ENCODE measurements at places on chromosomes 13 and 19. TPM values are rescaled to one million over a fixed set of nuclear protein-coding genes. Genes with fewer than 3 reads are reported as not detected.

Gene TNFSF9
- 1.1 TPM for total RNA-seq

DNA sequence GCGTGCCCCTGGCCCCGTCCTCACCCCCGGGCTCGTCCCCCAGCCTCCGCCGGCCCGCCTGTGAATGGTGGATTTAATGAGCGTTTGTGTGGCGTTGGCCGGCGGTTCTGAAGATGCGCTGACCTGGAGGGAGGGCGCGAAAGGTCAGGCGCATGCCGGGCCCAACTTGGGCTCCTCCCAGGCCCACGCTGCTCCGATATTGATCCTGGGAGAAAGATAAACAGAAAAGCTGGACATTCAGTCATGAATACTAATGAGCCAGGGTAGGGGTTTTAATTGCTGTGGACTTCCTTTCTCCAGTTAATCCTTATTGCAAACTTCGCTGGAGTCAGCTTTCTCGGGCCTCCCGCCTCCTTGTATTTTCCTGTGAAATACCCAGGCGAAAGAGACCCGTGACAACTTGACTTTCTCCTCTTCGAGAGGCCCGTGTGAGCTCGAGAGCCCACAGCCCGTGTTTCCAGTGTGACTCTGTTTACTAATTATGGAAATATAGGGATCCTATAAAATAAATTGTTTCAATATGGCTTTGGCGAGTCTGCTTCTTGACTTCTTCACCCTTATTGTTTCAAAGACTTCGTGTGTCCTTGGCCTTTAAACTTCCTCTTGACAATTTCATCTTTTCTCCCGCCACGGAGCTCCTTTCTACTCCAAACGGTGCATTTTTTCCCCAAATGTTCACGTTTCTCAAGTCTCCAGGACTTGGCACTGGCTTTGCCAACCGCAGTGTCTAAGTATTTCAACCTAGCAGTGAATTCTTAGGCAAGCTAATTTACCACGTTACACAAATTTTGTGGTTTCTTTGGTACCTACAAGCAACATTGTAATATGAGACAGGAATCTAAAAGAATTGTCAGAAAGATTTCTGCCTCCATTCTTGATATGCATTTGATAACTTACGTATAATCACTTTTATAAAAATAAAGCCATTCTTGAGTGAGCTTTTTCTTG, 10.5 kb downstream of the ZIC2 start:
- H3K4me3 ChIP-seq = no peak overlapping the region
- peak; percentile 40 for DNase-seq
- H3K27ac ChIP-seq = no peak overlapping the region
- no peaks in the 10 kb centered on the region for H3K36me3 ChIP-seq

Gene APLP1
- 3.8 TPM for total RNA-seq

Gene TUBGCP3
- total RNA-seq = 33.2 TPM

- no peak for DNase-seq
- H3K36me3 ChIP-seq = no peaks in the 10 kb centered on the region
- no peak overlapping the region for H3K27ac ChIP-seq
Observed at GRCh38 chr13:90690458-90691080, 656.9 kb upstream of the MIR17HG start.

DNA sequence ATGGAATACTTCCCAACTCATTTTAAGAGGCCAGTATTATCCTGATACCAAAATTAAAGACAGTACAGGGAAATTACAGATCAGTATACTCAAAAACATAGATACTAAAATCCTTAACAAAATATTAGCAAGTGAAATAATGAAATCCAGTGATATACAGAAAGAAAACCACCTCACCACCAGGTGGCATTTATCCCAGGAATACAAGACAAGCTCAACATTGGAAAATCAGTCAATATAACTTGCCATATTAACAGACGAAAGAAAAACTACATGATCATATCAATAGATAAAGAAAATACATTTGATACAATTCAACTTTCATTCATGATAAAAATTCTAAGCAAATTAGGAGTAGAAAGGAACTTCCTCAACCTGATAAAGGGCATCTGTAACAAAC, 6.7 kb upstream of the GNA15 start:
- peaks cover 2% of the 10 kb centered on the region for H3K4me1 ChIP-seq
- H3K27ac ChIP-seq = no peak overlapping the region
- no peaks in the 10 kb centered on the region for H3K27me3 ChIP-seq
- H3K36me3 ChIP-seq = no peaks in the 10 kb centered on the region
- no peak for DNase-seq
- no peak overlapping the region for H3K4me3 ChIP-seq

Gene PSG1
- total RNA-seq = not detected

Gene PDE4C
- total RNA-seq = 2.0 TPM

- no peaks in the 10 kb centered on the region for H3K36me3 ChIP-seq
- H3K4me3 ChIP-seq = no peak overlapping the region
- DNase-seq = no peak
- no peak overlapping the region for H3K27ac ChIP-seq
- no peaks in the 10 kb centered on the region for H3K4me1 ChIP-seq
Observed at GRCh38 chr13:43289470-43290255, 266.3 kb downstream of the DNAJC15 start.

GRCh38 chr19:32570081-32570785, 10.8 kb upstream of the PDCD5 start:
- no peak overlapping the region for H3K27ac ChIP-seq
- no peak overlapping the region for H3K4me3 ChIP-seq
- no peaks in the 10 kb centered on the region for H3K27me3 ChIP-seq
- H3K36me3 ChIP-seq = no peaks in the 10 kb centered on the region
- no peaks in the 10 kb centered on the region for H3K4me1 ChIP-seq

Gene SLAIN1
- 12.4 TPM for total RNA-seq

Gene ODAD3
- 1.5 TPM for total RNA-seq

Data from kidney (tissue), 22 donors.